ENCODE measurements at places on chromosomes 1 and 21.

- DNase-seq, result no peak
Observed at GRCh38 chr1:53574621-53575020, 115.4 kb downstream of the DMRTB1 start.

DNA sequence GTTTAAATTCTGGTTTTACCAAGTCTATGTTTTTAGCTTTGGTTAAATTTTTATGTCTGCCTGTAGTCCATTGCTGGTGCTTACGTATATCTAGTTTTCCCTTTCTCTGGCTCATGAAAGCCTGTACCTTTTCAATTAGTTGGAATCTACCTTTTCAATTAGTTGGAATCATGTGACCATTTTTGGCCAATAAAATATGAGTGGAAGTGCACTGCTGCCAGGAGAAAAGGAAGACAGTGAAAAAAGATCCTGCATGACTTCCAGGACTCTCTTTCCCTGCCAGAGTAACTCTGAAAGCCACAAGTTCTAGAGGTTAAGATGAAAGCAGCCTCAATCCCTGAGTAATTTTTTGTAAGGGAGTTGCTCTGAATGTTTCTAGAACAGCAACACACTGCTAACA is 2.2 kb upstream of the GRIK1 start:
- DNase-seq, result no peak

- DNase-seq, result no peak
Observed at GRCh38 chr21:38257667-38258066, 876 bp downstream of the KCNJ15 start.

- DNase-seq, result no peak
Observed at GRCh38 chr1:61482170-61482734, 242.7 kb downstream of the TM2D1 start.

DNA sequence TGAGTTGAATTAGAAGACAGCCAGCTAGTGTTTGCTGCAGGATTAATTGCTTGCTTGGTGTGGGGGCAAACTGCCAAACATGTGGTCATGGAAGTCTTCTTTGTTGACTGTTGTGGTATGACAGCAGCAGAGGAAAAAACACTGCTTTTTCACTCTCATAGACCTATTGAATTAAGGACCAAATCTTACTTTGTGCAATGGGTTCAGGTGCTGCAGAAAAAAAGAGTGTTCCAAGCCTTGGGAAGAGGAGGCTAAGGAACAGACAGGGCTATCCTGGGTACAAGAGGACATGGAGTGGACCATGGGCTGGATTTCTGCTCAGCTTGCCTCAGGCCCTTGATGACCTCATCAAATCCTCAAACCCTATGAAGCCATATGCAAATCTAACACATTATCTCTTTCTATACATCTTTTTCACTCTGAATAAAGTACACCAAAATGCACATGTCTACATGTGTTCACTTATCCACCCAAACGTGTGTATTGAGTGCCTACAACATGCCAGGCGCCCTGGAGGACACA is 61.5 kb downstream of the SIPA1L2 start:
- DNase-seq, result no peak
